ENCODE measurements at places on chromosomes 11 and 22.

DNA sequence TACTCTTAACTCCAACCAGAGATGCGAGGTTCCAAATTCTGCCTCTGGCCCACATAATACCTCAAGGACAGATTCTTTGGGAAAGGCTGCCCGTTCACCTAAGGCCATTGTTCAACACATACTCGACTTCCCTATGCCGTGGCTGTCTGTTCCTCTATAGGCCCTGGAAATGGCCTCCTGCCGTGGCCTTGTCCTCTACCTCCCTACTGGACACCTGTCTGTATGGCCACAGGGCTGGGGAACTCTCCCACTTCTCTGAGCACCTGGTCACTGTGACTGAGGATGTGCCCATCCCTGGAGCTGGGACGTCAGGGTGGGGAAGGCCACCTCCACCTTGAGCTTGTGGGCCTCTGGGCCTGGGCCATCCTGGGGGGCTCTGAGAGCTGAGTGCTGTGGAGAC lies 340.5 kb upstream of the B3GAT1 start:
- DNase-seq, result no peak

DNA sequence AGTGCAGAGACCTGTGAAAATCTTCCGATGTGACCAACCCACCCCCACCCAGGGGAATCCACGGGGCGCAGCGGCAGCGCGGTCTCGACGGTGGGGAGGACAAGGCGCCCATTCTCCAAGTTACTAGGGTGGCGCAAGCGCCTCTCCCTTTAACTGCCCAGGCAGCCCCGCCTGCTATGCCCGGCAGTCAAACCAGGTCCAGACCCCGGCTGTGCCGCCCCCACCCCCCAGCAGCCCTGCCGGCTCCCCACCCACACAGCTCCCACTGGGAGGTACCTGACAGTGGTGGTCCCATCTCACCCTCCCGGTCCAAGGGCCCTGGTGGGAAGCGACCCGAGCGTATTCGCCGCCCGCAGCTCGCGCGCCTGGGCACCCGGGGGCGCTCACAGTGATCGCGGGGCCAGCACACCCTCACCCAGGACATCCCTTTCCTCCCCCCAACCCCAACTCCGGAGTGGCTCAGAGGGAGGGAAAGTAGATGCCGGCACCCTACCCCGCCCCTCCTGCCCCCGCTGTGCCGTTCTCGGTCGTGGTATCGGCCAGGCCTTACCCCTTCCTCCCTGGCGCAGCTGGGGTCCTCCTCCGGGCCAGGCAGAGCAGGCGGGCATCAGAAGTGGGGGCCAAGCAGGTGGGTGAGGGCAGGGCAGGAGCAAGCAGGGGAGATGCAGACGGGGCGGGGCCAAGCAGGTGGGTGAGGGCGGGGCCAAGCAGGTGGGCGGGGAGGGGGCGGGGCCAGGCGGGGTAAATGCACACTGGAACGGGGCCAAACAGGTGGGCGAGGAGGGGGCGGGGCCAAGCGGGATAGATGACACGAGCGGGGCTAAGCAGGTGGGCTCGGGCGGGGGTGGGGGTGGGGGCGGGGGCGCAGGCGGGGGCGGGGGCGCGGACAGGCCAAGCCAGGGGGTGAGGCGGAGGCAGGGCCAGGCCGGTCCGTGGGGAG lies at the start of gene TRPM5:
Gene TRPM5 (minus strand): TSS at position 634 of the 940 bp plus-strand sequence. CDS start 21,478 bp downstream, outside the sequence.
- peak; percentile 65 for DNase-seq

- DNase-seq, result no peak
Observed at GRCh38 chr11:121249039-121249663, 43.4 kb upstream of the SC5D start.

- no peak for DNase-seq
Observed at GRCh38 chr22:48333323-48333763, 1494.3 kb downstream of the BRD1 start.

- DNase-seq, result no peak
Observed at GRCh38 chr22:44271010-44271500, 41.7 kb downstream of the SHISAL1 start.

DNA sequence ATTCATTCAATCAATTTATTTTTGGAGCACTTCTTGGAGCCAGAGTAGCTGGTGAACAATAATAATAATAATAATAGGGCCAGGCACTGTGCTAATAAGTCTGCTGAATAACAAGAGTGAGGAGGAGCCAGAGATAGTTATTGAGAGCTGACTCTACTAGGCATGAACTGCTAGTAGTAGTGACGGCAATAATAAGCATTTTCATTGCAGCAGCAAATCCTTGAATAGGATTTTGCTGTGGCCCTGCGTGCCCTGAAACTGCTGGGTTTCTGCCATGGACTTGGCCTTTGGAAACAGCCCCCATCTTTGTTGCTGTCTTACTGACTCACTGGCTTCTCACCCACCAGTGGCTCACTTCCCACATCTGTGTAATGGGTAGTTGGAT lies 545.9 kb downstream of the MIAT start:
- no peak for DNase-seq

- no peak for DNase-seq
Observed at GRCh38 chr11:86249307-86250098, 5.0 kb downstream of the EED start.

DNA sequence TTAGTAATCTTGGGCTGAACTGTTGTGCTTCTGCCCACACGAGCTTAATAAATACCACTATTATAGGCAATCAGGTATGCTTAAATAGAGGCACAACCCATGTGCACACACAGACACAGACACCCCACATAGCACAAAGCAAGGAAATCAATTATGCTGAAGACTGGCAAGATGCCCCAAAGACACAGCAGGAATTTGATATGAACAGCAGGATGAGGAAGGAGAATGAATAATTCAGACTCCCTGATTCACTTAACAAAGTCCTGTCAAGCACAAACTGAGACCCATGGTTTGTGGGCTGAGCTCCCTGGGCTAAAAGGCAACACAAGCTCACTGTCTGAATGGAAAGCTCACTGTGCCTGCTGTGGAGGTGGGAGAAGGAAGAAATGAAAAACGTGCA lies 42.5 kb downstream of the RBFOX2 start:
- DNase-seq, result no peak

GRCh38 chr11:1341928-1342524 lies 32.6 kb upstream of the TOLLIP start:
- DNase-seq, result no peak

- DNase-seq, result no peak
Observed at GRCh38 chr11:126530416-126530815, 174.9 kb downstream of the ST3GAL4 start.

GRCh38 chr22:27804470-27805297 lies 3.1 kb upstream of the MN1 start:
- DNase-seq, result peak; percentile 25

DNA sequence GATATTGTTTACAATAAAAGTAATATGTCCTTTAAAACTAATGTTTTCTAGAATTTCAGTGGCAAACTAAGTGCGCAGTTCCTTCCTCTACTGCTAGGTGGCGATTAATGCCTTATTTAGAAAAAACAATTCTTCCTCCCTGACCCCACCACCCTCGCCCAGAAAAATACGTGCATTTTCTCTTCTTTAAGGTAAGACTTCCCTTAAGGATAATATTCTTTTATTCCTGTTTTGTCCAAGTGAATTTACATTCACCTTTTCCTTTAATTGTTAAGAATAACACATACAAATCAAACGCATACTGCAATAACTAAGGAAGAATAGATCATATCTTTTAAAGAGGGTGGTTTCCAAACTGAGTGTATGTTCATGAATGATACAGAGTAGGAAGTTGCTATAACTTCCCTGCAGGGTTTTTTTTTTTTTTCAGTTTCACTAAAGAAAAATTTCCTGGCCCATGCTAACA lies 17.0 kb upstream of the PSMA1 start:
- peak; percentile 12 for DNase-seq

- no peak for DNase-seq
Observed at GRCh38 chr11:88303037-88303436, 34.5 kb downstream of the CTSC start.

DNA sequence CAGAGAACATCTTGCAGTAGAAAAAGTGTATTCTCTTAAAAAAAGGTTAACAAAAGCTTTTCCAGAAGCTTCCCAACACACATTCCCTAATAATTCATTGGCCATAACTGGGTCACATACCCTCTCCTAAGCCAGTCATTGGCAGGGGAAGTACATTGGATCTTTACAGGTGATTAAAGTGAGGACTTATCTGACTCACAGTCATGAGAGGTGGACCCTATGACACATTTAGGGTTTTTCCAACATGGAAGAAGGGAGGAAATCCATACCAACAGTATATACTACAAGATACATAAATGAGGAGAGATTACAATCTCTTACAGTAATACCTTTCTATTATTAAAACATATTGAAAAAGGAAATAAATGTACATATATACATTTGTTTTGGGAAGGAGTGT lies 72.2 kb downstream of the CCDC73 start:
- no peak for DNase-seq

DNA sequence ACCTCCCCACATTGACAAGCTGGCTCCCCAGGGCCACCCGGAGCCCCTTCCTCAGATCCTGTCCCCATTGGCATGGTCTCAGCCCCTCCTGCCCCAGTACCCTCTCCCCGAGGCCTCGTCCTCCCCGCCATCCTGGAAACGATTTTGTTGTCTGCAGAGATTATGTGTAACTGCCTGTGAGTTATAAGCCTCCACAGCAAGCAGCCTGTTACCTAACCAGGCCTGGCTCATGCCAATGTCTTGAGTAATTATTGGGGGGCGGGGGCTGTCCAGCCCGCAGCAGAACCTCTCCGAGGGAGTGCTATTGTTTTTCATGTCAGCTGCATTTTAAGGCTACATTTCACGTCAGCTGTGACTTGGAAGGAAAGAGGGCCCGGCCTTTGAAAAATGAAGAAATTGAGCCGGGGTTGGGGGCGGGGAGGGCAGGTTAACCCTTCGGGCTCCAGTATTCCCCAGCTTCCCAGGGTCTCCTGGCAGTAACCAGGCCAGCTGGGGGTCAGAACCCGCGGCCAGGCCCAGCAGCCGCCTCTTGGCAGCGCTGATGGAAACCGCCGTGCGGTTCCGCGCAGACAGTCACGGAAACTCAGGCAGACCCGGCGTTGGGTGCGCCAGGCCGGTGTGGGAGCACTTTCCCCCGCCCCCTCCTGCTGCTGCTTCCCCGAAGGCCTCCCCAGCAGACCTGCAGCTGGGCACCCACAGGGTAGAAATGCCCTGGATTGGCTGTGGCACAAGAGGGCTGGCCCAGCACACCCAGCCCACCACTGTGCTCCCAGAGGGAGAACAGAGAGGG lies 59.5 kb downstream of the CDKN1C start:
- no peak for DNase-seq
